ENCODE measurements at places on chromosomes 2 and 18.

DNA sequence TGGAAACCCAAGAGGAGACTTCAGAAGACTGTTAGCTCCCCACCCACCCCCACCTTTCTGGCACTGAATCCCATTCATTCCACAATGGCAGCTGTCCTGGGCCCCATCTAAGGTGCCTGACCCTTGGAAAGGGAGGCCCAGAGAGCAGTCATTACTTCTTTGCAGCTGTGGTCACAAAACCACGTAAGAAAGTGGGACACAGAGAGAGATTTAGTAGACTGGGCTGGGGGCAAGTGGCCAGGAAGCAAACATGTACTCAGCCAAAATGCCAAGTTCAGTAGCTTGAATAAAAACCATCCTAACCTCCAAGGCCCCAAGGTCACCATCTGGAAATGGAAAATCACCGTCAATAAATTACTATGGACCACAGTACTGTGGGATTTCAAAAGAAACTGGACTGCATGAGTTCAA is 381.4 kb downstream of the TNS1 start:
- DNase-seq: no peak

DNA sequence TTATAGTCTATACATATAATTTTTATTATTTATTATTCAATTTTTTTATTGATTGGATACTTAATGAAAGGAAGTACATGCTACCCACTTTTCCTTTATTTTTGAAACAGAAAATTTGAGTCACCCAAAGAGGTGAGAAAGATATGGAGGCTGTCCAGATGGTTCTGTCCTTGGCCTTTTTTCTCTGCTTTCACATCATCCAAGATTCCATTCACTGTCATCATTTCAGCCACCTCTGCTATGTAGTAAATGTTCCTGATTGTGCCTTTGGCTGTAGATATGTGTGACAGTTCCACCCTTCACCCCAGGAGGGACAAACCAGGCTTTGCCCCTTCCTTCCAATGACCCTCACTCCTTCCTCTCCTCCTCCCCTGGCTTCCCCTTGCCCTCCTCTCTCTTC is 675.7 kb upstream of the ID2 start:
- no peak for DNase-seq

GRCh38 chr2:144946263-144946662 is 426.3 kb upstream of the ZEB2 start:
- DNase-seq: no peak

GRCh38 chr2:27372937-27373336 is 2.5 kb downstream of the SNX17 start:
- DNase-seq: no peak

Data from NCI-H748 treated with DMSO at 0.1 percent for 48 hours (cell line).